Stimulated activated CD4-positive, alpha-beta T cell treated with anti-CD3 and anti-CD28 coated beads, Interleukin-1b, Interleukin-23, amount 100 ng/mL, for 1 hour (primary cell): ENCODE measurements at places on chromosomes 1 and 21.
A peak's percentile ranks its signal among the peaks of the same experiment; 100 is the strongest.

GRCh38 chr1:201561601-201562000 lies 22.7 kb downstream of the NAV1 start:
- DNase-seq, result no peak

DNA sequence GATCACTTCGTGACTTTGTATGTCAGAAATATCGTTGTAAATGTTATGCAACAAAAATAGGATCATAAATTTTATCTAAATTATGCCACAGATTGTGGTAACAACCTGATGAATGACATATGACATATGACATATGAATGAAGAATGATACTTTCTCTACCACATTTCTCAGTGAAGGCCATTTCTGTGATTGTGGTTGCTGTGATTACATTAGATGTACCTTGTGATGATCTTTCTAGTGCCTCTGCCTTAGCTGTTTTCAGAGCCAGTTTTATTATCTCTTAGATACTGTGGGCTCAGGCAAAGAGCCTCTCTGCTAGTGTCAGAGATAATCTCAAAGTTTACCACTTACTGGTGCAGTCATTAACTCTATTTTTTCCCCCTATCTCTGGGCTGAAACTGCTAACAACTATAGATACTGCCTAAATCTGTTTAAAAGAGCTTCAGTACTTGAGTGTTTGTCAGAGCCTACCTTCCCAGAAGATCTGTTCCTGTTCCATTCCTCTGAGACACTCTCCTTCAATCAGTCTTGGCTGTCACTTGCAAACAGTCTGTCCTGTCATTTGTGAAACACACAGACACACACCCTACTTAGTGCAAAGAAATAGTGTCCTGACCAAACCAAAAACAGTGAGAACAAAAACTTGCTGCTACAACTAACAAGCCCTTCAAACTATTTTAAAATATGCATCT lies 55.5 kb downstream of the HMCN1 start:
- DNase-seq, result no peak

GRCh38 chr1:39795651-39796050 lies 7.0 kb upstream of the BMP8B start:
- DNase-seq, result no peak

DNA sequence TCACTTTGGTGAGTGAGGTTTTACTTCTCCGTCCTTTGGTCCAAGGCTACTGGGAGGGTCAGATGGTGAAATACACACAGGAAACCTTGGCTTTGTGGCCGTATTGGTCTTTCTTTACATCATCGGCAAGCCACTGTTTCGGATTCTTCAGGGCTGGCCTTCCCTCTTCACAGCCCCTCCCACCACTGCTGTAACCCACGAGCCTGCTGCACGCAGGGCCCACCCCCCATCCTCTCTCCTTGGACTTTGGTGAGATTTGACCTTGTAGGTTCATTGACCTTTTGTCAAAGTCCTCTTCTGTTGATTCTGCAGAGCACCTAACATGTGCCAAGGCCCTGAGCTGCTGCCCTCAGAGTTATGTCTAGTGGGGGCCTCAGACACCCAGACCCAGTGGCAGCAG lies 328.6 kb downstream of the CAMTA1 start:
- DNase-seq, result no peak

GRCh38 chr1:51622455-51622913 lies 5.6 kb downstream of the OSBPL9 start:
- DNase-seq, result no peak

- DNase-seq, result no peak
Observed at GRCh38 chr1:231274119-231274825, 33.3 kb downstream of the GNPAT start.

- no peak for DNase-seq
Observed at GRCh38 chr1:180615493-180616290, 16.1 kb upstream of the XPR1 start.

DNA sequence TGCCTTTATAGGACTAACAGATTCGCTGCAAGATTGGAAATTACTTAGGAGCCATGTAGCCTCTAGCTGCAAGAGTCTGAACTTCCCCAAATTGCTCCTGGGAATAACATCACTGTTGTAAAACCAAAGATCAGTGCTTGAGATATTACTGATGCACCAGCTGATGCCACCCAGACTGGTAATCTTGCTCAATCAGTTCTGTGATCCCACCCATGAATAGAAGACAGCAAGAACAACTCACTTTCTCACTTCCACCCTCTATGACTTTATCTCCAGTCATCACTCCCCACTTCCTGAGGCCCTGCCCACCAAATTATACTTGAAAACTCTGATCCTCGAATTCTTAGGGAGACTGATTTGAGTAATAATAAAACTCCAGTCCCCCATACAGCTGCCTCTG lies 1011.1 kb downstream of the PLA2G4A start:
- DNase-seq, result no peak

DNA sequence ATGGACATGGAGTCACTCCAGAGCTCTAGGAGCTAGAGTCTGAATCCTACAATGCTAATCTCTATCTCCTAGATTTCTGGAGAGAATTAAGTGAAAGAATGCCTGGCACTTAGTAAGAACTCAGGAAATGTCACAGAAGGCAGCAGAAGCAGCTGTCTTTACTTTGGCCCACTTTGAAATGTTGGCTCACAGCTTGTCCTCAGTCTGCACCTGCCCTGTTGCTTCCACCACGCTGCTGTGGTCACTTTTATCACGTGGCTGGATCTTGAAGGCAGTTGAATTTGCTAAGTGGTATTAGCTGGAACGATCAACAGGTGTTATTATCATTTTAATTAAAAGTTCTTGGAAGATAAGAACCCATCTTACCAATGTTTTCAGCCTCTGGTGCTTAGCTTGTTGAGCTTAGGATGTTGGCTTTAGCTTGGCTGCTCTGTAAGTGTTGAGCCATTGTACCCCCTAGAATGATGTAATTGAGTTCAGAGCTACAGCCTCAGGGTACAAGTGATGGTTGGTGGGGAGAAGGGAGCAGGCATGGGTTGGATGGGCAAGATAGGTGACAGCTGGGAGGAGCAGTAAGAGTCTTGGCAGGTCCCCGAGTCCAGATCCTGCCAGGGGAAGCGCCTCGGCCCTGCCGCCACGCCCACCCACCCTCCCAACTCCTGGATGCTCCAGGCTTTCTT lies 41.9 kb upstream of the EPS8L3 start:
- no peak for DNase-seq

DNA sequence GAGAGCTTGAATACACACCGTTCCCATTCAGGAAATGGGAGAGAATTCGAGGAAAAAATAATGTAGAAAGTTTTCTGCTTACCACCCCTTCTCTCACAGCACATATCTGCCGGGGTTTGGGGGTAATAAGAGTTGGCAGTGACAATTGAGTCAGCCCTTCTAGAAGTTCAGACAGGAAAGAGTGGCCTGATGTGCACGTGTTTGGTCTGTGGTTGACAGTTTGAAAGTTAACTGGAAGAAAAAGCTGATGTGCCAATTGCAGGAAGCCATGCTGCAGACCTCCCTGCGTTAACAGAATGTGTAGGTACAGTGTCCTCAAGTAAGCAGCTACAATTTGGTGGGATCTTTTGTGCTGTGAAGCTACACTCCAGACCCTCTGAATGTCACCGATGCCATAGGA lies 50.9 kb downstream of the DHX9 start:
- no peak for DNase-seq

DNA sequence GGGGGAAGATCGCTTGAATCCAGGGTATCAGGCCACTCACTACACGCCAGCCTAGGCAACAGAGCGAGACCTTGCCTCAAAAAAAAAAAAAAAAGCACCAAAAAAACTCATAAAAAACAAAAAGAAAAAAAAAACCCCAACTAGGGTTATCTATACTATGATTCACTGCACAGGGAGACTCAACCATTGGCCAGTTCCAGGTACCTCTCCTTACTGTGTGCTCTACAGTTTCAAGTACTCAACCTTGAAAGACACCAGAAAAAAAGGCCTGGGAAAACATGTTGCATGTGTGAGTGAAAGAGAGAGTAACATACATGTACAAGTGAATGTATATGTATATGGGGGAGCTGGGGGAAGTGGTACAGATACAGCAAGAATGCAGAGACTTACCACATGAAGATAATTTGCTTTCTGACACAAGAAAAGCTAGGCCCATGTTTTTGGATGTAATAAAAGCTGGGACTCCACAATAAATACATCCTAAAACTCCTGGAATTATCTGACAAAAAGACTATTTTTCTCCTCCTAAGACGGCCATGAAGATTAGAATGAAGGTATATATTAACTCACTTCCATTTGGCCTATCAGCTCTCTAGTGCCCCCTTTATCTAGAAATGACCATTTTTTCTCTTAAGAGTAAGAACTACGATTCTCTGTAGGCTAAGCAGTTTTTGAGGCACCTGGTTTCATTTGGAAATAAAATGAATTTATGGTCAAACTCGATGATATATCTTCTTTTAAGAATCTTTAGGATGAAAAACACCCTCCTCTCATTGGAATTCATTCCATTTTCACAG lies 52.2 kb downstream of the SLC27A3 start:
- no peak for DNase-seq

- no peak for DNase-seq
Observed at GRCh38 chr1:219176168-219176567, 2.5 kb downstream of the LYPLAL1 start.

- no peak for DNase-seq
Observed at GRCh38 chr1:208024406-208024805, 113.5 kb upstream of the CD34 start.

GRCh38 chr1:226754793-226755533 lies 15.9 kb upstream of the ITPKB start:
- no peak for DNase-seq

GRCh38 chr1:1206966-1207531 lies 657 bp upstream of the TNFRSF18 start:
- DNase-seq, result no peak

DNA sequence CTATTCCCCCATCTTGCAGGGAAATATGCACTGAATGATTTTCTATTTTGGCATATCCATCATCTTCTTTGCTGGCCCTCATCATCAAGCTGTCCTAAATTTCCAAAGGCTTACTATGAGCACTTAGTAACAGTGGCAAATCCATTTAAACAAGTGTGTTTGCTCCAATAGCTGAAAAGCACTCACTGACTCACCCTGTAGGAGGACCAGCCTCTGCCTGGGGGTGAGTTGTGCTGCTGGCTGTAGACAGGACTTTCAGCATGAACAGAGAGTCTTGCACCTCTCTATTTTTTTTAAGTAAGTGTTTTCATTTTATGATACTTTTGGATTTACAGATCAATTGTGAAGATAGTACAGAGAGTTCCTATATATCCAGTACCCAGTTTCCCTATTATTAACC lies 97.3 kb downstream of the SLC35F3 start:
- DNase-seq, result no peak

- no peak for DNase-seq
Observed at GRCh38 chr1:114554577-114554976, 26.8 kb downstream of the BCAS2 start.

GRCh38 chr1:150161747-150162581 lies 12.2 kb downstream of the PLEKHO1 start:
- no peak for DNase-seq

DNA sequence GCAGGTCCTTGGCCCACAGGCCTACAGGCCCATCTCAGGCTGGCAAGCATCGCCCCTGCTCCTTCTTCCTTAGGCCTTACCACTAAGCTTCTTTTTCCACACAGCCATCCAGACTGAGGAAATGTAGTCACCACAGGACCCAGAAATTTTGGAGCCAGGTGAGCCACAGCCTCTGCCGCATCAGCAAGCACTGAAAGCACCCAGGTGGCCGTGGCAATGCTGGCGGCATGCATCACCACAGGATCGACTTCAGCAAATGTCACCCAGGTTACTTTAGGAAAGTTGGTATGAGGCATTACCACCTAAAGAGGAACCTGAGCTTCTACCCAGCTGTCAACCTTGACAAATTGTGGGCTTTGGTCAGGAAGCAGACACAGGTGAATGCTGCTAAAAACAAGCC lies 11.6 kb downstream of the PIGM start:
- no peak for DNase-seq

DNA sequence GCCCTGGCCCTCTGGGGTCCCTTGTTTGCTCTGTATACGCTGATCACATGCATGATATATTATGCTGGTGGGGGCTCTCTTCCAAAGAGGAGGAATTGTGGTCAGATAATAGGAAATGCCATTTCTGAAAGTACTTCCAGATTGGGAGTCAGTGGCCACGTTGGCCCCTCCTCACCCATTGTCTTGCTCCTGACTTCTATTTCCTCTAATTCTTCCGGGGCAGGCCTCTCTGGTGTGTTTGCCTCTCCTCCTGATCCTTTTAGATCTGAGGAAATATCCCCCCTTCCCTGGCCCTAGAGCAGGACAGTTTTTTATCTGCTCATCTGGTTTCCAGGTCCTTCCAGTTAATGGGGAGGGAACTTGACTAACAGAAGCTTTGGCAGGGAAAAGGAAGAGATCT lies 2.9 kb downstream of the VANGL2 start:
- no peak for DNase-seq

- peak; percentile 36 for DNase-seq
Observed at GRCh38 chr21:36028127-36029069, 31.9 kb downstream of the SETD4 start.

DNA sequence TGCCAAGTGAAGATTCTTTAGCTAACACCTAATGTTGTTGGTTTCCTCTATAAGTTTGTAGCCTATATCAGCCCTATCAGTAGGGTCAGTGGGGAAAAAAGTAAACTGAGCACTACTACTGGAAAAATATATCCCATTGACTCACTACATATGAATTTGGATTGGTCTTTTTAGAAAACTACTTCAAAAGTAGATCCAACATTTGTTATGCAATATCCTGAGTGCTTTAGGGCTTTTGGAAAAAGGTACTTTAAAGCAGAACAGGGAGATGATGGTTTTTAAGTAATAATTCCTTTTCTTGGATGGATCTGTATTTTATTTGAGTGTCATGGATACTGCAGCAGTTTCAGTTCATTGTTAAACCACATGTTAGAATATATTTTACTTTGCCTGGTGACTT lies 7.1 kb downstream of the C1orf21 start:
- no peak for DNase-seq

GRCh38 chr1:194866153-194866552 lies 1679.7 kb upstream of the B3GALT2 start:
- no peak for DNase-seq

DNA sequence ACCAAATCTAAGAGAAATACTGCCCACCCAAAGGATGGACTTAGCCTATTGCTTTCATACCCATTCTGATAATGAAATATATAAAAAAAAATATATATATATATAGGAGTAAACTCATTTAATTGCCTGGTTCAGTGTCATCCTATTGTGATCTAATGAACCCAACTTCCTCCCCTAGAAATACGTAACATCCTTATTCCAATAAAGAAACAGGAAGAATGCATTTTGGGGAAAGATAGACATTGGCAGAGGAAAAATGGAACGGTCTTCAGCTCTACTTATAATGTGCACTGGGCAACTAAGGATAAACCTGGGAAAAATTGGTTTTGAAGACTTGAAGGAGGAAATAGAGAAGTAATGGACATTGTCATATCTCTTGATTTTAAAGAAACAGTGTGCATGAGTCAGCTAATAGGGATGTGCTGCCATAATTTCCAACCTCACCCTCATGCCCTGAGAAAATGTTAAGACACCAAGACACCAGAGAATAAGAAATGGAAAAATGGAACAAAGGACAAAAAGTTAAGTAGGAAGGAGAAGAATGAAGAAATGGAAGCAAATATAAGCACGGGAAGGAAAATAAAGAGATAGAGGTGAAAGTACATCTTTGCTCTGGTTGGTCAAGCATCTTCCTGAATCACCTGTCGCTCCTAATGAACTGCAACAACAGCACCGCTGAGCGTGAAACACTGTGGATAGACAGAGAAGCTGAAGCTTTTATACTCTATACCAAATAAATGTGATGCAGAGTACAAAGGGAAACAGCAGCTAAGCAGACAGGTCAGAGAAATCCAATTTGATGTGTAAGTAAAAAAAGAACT lies 5.4 kb downstream of the UBR4 start:
- no peak for DNase-seq
